ENCODE measurements at places on chromosomes 11 and 22.
A peak's percentile ranks its signal among the peaks of the same experiment; 100 is the strongest.

- DNase-seq, result no peak
These were observed 97.1 kb upstream of the CARD18 start for GRCh38 chr11:105236664-105237063.

DNA sequence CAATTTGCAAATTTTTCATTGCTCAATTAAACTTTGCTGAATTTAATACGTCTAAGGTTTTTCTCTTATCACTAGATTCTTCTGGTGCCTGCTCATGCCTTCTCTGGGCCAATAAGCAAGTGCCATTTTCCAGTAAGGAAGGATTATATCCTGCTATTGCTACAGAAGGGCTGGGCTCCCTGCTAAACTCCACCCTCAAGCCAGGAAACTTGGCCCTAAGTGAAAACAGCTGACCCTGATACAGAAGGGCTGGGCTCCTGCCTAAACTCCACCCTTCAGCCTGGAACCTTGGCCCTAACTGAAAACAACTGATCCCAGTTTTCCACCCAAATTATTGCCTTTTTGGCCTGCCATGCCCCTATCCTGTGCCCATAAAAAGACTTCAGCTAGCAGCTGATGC, 385.3 kb downstream of the DYNC2H1 start:
- DNase-seq, result no peak

DNA sequence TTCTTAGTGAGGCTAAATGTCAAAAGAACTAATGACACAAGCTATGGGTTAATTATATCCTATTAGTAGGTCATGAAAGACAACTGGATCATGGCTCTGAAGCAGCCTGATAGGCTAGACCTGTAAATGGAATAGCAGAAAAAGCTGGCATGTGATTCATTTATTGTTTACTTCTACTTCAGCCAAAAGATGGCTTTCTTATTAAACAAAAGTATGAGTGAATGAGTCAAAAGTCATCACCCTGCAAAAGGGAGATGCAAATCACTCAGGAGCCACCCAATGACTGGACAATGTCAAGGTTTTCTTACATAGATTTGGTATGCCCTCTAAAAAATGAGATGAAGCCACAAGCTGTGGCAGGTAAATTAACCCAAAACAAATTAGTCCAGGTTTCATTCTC, 138.0 kb downstream of the TRPC6 start:
- no peak for DNase-seq

GRCh38 chr11:65130631-65131416, 3.5 kb downstream of the SYVN1 start:
- DNase-seq, result no peak

DNA sequence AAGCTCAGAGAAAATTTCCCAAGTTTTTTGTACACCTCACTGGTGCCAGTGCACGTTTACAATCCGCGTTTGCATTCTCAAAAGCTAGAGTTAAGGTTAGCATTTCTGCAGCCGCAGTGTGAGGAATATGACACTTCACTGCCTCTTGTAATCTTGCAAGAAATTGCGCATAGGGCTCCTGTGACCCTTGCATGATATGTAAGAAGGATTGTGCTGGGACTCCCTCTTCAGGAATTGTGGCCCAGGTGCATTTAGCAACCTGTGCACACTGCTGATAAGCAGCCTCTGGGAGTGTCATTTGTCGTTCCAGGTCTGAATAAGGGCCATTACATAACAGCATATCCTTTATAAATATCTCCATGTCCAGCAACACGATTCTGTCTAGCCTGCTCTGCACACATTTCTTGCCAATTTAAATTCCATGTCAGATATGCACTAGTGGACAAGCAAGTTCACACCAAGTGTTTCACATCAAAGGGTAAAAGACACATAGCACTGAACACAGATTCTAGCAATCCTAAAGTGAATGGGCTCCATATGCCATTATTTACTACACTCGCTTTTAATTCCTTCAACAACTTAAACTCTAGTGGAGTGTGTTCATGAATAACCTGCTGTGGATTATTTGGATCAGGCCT, 69.2 kb upstream of the INCENP start:
- peak; percentile 17 for DNase-seq

DNA sequence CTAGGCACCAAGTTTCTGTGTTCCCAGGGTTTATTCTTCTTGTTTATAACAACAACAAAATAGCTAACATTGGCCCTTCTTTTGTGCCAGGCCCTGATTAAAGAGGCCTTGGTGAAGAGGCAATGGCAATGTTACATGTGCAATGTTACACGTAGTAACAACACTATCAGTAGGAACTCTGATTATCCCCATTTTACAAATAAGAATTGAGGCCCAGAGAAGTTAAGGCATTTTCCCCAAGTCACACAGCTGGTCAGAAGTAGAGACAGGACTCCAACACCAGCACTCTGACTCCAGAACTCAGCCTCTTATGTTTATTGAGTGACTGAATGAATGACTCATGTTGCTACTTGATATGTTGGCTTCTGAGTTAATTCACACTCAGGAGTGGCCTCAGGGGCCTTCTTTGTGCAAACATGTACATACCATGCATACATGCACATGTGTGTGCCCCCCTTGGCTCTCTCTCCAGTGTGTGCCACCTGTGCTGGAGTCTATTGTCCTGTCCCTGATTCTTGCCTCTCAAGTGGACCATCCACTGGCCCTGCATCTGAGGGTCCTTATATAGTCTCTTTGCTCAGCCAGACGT, 98.4 kb downstream of the TP53I11 start:
- no peak for DNase-seq

GRCh38 chr11:65459552-65459951, 37.0 kb downstream of the NEAT1 start:
- no peak for DNase-seq

- no peak for DNase-seq
These were observed 150.7 kb downstream of the CCDC34 start for GRCh38 chr11:27212248-27212780.

DNA sequence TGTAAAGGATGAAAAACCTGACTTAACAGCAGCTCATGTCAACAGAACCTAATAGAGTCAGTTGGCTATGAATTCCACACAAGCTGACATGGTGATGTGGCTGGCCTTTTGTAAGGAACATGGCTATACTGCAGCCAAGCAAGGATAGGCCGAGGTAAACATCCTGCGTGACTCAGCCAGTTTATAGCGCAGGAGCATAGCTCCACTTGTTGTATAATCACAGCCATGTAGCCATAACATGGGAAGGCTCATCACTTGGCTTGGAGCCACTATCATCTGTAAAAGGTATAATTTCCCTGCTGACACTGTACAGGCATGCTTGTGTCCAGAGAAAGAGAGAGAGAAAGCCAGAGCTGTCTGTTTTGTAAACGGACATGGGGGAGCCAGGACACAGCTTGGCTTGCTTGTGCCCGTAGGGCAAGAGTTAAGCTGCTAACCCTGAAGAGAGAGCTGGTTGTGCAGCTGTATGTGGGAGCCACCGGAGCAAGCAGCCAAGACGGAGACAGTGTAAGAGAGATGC, 104.4 kb upstream of the PLET1 start:
- DNase-seq, result no peak

- no peak for DNase-seq
These were observed 48.0 kb upstream of the CADM1 start for GRCh38 chr11:115552151-115552772.

DNA sequence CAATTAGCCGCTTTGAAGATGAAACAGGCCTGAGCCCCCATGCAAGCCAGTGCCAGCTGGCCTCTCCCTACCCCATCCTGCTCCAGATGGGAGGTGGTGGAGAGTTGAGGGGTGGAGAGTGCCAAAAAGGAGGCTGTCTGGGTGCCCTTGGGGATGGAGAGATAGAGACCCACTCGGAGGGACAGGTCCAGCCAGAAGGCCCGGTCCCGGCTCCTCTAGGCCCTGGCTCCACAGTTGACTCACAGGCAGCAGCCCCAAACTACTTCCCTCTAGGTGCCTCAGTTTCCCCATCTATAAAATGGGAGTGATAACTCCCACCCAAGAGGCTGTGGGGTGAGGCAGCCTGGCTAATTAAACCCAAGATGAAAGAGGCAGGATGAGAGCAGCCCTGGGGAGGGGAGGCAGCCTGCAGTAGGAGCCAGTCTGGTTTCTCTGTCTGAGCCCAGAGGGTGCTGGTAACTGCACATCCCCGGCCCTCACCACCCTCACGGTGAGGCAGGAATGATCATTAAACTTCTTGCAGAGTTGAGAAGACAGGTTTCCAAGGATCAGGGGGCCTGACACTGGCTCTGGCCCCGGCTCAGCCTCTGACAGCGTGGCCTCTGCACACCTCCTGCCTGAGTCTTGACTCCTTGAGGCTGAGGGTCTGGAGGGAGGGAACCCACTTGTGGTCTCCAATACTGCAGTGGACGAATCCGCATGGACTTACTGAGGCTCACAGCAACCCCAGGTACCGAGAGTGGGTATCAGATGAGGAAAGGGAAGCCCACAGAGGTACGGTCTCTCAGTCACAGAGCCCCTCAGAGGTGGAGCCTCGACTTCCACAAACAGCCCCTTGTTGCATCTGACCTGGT, 1.4 kb upstream of the AP5B1 start:
- no peak for DNase-seq

DNA sequence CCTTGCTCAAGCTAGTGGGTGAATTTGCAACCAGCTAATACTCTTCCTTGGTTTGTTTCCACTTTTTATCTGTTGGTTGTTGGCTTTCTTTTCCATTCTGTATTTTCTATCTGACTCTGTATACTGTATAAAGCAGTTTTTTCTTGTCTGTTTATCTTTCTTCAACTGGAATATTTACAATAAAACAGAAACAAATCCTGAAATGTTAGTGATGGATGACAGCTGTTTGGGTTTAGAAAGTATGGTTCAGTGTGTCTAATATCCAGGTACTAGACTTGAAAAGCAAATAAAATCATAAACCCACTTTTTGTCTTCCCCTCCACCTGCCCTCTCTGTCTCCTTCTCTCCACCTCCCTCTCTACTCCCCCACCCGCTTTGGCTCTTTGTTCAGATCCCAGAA, 35.3 kb upstream of the TBCEL start:
- no peak for DNase-seq

DNA sequence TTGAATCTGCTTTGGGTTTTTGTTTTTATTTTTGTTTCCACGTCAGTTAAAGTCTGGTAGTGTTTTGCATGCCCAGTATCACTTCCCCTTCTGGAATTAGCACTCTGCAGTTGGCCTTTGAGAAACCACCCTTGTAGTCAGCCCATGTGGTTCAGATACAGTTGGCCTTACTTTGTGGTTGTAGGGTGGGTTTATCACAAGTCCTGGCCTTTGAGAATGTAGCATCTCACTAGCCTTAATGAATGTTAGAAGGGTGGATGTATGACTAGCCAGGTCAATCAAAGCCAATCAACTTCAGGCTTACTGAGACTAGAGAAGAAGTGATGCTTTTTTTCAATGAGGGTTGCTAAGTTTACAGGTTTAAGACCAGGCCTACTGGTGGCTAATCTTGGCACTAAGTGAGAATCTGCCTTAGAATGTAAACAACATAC, 19.8 kb downstream of the ARL14EP start:
- no peak for DNase-seq

DNA sequence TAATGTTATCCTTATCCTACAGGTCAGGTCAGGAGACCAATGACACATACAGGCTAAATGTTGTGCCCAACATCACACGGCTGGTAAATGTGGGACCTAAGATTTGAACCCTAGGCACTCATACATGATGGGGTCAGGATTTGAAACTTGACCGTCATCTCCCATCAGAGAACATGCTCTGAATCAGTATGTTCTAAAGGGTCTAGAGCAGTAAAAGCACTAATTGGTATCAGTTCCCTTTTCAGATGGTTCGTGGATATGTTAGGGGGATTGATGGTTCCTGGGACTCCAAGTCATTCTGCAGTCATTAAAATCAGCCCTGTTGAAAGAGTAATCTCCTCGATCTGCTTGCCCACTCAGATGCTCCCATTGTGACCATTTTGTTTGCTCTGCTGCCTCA, 65.5 kb downstream of the BMAL1 start:
- no peak for DNase-seq
